Fibroblast of skin of right quadriceps (primary cell): ENCODE measurements at places on chromosomes 6 and 20.

DNA sequence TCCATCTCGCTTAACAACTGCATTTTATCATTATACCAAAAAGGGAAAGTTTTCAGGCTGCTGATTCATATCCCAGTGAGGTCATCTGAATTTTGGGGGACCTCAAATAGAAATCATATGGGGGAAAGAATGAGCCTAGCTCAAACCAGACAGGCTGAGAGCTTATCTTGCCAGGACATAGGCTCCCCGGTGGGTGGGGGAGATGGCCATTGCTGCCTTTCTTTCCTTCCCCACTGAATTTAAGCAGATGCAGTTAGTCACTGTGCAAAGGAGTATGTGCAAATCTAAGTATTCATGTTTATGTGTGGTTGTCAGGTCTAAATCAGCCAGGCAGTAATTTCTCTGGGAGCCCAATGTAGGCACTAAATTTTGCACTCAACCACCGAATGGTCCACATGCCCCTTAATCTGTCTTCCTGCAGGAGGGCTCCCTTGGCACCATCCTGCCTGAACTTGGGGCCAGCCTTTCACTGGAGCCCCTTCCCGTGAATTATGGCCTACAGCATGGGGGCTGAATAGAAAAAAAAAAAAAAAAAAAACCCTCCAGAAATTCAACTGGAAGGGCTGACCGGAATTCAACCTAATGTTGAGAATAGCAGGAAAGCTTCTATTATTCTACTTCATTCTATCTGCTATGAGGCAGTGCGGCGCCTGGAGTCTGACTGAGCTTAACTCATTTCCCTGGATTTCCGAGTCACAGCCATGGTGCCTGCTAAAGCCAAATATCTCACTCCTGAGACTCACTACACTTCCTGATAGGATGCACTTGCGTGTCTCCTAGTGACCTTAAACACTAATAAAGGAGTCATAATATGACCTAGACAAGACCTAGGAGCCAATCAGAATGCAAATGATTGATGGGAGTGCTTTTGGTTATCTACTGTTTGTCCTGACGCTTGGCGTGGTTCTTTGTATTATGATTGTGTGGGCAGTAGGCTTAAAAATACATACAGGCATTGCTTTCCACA is 161.5 kb upstream of the HEY2 start:
- no peak for DNase-seq

- DNase-seq, result no peak
Observed at GRCh38 chr6:42423244-42423643, 28.5 kb downstream of the TRERF1 start.

- peak; percentile 10 for DNase-seq
Observed at GRCh38 chr6:91860541-91861335, 1273.9 kb upstream of the MAP3K7 start.

- DNase-seq, result no peak
Observed at GRCh38 chr6:43286456-43286979, 11.5 kb upstream of the SLC22A7 start.

DNA sequence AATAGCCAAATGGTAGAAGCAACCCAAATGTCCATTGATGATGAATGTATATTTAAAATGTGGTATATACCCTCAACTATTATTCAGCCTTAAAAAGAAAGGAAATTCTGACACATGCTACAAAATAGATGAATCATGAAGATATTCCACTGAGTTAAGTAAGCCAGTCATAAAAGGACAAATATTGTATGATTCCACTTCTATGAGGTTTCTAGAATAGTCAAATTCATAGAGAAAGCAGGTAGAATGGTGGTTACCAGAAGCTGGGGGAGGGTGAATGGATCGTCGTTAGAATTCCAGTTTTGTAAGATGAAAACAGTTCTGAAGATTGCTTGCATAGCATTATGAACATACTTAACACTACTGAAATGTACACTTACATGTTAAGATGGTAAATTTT is 214.3 kb upstream of the MYLIP start:
- DNase-seq, result no peak

DNA sequence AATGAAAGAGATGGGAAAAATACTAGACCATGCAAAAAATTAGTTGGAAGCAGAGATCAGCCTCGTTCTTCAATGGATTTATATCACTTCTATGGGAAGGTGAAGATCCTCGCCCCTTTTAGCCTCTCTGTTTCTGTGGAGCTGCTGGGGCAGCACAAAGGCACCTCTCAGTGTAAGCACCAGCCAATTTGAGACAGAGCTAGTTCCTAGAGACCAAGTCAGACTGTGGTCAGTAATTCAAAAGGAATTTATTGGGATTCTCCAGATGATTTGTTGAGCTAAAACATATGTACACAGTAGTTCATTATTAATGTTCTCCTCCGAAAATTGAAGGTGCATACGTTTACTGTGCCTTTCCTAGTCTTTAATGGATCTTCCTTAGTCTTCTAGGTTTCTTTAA is 42.4 kb downstream of the SCGN start:
- no peak for DNase-seq

GRCh38 chr20:36210436-36211021 is 25.7 kb upstream of the AAR2 start:
- no peak for DNase-seq

DNA sequence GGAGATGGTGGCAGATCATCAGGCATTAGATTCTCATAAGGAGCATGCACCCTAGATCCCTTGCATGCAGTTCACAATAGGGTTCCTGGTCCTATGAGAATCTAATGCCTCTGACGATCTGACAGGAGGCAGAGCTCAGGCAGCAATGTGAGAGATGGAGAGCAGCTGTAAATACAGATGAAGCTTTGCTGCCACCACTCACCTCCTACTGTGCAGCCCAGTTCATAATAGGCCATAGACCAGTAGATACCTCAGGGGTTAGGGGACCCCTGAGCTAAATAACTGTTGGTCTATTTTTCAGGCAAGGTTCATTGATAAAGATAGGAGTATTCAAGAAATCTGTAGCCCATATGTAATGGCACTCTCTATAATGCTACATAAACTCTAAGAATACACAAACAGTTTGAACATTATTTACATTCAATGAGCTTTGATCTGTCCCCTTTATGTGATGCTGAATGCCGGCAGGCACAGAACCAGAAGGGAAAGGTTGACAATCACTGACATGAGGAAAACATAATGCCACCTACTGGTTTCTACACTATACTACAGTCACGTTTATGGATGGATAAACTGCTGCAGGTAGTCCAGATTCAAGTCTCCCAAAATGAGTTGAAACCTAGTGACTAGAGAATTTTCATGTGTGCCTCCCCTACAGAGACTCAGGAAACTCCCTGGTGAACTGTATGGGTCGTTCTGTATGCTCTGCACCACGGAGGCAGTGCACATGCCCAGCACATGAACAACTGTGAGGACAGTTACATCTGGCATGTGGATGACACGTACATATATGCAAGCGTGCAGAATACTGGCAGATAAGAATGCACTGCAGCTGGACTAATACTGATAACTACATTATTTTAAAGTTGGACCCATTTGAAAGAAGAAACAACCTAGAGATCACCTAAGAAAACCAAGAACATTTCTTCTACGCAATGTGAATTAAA is 72.0 kb downstream of the DST start:
- DNase-seq, result peak; percentile 30

DNA sequence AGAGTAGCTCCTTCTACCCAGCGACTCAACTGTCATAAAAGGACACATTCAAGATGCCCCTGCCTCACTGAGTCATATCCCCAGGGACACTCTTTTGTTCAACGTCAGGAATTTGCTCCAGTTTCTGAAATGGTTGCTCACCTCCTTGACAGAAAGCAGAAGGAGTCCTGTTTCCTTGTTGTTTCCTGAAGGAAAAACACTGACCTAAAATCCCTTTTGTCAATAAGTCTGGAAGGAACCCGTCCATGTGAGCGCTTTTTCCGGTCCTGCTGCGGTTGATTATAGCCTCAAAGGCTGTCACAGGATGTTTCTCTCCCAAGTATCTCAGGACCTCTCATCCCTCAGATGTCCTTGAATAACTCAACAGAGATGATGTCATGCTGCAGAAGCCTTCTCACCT is 113.6 kb upstream of the PLEKHG1 start:
- DNase-seq, result peak; percentile 58
